ENCODE measurements at places on chromosomes 4 and X.
A peak's percentile ranks its signal among the peaks of the same experiment; 100 is the strongest.

DNA sequence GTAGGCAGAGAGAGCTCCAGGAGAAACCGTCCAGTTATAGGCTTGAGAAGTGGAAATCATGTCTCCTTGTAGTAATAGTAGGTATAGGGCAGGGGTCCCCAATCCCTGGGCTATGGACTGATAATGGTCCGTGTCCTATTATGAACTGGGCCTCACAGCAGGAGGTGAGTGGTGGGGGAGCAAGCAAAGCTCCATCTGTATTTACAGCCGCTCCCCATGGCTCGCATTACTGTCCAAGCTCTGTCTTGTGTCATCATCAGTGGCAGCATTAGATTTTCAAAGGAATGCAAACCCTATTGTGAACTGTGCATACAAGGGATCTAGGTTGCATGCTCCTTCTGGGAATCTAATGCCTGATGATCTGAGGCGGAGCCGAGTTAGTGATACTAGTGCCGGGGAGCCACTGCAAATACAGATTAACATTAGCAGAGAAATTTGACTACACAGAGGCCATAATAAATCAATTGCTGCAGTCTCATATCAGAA is 67.6 kb downstream of the MRPL1 start:
- no peak for DNase-seq

GRCh38 chr4:162151850-162152249 is 11.9 kb downstream of the FSTL5 start:
- no peak for DNase-seq

DNA sequence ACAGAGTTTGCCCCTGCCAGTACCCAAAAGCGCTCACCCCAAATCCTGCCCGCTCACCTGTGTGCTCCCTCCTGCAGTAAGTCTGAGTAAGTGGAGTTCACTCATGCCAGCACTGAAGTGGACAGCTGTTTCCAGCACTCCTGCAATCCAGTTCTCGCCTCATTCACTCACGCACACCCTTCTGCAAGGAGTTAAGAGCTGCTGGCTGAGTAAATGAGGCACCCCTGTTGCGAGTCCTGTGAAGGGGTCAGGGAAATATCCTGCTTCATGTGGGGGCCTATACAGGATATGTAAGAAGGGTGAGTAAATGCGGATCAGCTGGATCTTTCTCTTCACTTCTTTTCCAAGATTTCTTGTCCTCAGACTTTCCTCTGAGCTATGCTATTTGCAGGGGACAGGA is 23.5 kb downstream of the CXCL8 start:
- no peak for DNase-seq

DNA sequence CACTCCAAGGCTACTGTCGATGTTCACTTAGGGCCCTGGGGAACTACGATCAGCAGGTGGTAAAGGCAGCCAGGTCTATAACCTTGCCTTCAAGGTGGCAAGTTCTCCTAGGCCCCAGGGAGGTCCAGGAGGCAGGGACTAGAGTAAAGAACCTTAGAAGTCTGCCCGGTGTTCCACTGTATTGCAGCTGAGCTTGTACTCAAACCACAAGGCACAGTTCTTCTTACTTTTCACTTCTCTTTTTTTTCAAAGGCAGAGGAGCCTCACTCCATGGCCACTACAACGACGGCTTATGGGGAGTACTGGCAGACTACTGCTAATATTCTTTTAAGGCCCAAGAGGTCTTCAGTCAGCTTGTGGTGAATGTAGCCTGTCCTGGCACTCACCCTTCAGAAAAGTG is 78.8 kb upstream of the GPR174 start:
- DNase-seq, result no peak

DNA sequence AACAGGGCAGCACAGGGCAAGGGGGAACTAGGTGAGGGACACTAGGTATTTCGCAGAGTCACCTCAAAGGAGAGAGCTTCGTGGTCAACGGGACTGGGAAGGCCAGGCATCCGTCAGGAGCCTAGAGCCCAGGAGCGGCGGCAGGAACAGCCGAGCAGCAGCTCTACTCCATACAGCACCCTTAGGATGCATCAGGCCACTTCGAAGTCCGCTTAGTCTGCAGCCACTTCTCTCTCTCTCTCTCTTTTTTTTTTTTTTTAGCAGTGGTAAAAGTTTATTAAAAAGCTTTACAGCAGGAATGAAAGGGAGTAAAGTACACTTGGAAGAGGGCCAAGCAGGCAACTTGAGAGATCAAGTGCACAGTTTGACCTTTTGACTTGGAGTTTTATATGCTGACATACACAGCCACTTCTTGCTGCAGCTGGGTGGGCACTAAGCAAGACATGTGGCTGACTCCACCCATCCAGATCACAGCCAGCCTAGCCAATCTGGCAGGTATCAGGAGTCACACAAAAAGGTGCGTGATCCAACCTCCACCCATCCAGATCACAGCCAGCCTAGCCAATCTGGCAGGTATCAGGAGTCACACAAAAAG is 209.7 kb upstream of the RADX start:
- DNase-seq, result no peak

- no peak for DNase-seq
These were observed 44.3 kb downstream of the IGFBP7 start for GRCh38 chr4:57065730-57066482.

GRCh38 chr4:6627832-6628231 is 12.7 kb upstream of the MRFAP1 start:
- DNase-seq, result no peak

GRCh38 chrX:73766431-73766795 is 203.4 kb downstream of the CHIC1 start:
- no peak for DNase-seq

DNA sequence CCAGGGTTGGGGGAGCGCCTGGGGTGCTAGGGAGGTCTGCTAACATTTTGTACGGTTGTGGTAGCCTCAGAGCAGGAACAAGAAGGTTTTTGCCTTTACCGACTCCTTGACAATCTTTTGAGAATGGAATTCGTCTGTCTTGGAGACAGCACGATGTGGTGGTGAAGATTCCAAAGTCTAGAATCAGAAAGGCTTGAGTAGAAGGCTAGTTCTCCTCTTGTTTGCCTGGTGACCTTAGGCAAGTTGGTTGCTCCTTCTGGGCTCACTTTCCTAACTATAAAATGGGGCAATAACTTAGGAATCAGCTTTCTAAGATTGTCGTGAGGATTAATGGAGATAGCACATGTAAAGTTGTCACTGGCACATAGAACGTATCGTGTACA is 741 bp downstream of the FAM47E start:
- DNase-seq, result no peak

GRCh38 chrX:115911967-115912366 is 258.6 kb upstream of the AGTR2 start:
- DNase-seq, result no peak

GRCh38 chr4:187586892-187587291 is 408.7 kb upstream of the ZFP42 start:
- no peak for DNase-seq

DNA sequence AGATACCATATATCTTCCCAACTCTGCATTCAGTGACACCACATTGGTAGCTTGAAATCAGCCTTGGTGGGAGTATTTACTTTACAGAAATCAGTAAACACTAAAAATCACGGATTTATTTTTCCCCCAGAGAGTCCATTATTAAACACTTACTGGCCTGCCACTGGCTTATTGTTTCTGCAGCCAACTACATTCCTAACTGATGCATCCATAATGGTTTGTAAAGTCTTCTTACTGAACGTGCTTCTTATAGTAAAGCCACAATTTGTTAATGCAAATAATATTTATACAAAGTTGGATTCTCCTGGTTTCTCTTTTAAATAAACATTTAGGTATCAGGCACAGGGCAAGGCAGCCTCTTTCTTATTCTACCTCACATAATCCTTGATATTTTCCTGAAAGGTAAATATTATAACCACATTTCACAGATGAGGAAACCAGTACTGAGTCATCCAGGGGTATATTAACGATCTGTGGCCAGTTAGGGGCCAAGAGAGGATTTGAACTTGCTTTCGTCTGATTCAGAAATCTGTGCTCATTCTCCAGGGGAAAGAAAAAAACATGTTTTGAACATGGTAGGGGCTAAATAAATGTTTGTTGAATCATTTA is 136.5 kb downstream of the RAB28 start:
- DNase-seq, result no peak

DNA sequence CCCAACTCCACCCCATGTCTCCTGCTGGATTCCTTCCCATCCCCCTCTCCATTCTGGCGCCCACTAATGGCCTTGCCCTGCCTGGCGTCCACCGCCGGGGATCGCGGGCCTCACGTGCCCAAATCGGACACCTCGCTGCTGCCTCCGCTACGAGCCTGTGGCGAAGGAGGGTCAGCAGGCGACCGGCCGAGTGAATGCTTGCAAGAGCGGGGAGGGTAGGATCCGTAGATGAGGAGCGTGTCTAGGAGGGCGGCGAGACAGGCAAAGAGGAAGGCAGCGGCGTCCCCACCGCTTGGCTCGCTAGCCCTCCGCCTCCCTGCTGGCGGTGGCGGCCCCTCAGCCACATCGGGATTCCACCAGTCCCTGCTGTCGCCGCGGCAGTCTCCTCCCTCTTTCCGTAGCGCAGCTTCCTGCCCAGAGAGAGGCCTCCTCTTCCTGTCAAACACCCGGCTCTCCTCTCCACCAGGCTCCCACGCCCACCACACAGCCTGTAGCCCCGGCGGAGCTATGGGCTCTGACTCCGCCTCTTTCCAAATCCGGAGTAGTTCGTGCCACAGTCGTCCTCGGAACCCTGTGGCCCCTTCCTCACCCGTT is at the start of gene SPIN2B:
SPIN2B (minus strand) TSS at position 387 of the 594 bp plus-strand sequence.
- peak; percentile 22 for DNase-seq

GRCh38 chr4:21554066-21554465 is 394.5 kb downstream of the KCNIP4 start:
- no peak for DNase-seq

- DNase-seq, result no peak
These were observed 45.5 kb upstream of the LCORL start for GRCh38 chr4:18067031-18067430.

GRCh38 chr4:112206431-112206830 is 25.2 kb upstream of the AP1AR start:
- no peak for DNase-seq

- DNase-seq, result peak; percentile 41
These were observed 7.1 kb downstream of the FAT4 start for GRCh38 chr4:125321709-125322365.

DNA sequence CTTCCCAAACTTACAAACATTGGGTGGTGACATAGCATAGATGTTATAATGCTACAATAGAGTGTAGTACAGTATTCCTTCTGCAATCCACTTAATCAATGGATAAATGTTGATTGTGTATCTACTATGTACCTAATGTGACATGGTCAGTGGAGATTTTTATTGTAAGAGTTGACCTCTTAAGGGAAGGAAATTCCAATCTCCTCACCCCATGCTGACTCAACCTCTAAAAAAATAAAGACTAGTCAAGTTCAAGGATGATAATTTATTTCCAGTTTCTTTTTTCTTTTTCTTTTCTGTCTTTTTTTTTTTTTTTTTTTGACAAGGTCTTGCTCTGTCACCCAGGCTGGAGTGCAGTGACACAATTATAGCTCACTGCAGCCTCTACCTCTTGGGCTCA is 206.5 kb upstream of the STS start:
- DNase-seq, result peak; percentile 3

DNA sequence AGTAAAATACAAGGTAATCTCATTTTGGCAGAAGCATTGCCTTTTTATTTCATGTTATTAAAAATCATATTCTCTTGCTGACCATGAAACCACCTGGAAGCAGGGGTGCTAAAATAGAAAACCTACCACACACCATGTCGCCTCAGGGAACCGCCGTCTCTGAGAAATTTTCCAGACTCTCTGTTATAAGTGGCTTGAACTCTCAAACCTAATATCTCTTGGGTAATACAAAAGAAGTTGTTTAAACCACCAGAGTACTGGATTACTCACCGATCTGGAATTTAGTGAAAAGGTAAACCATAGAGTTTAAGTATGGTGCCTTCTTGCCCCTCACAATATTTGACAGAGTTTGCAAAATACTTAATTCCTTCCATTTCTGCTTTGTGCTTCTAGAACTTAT is 27.7 kb downstream of the ENPP6 start:
- no peak for DNase-seq

DNA sequence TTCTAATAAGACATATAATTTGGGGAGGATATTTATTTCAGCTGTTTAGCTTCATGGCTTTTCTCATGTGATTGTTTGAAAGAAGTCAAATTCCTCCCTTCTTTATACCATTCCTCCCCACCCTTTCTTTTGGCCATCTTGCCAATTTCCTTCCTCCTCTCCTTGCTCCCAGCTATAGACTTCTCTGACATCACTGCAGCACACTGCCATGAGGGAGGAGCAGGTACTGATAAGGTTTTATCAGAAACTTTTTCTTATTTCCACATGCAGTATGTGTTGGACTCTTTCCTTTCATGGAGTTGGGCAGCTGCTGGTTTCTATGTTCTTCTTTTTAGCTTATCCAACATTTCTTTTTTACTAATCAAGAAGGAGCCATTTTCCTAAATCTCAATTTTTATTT is 481.7 kb upstream of the NR3C2 start:
- DNase-seq, result no peak

- no peak for DNase-seq
These were observed 74.8 kb upstream of the STIM2 start for GRCh38 chr4:26785810-26786209.

GRCh38 chr4:174225349-174226049 is 58.0 kb downstream of the FBXO8 start:
- no peak for DNase-seq

DNA sequence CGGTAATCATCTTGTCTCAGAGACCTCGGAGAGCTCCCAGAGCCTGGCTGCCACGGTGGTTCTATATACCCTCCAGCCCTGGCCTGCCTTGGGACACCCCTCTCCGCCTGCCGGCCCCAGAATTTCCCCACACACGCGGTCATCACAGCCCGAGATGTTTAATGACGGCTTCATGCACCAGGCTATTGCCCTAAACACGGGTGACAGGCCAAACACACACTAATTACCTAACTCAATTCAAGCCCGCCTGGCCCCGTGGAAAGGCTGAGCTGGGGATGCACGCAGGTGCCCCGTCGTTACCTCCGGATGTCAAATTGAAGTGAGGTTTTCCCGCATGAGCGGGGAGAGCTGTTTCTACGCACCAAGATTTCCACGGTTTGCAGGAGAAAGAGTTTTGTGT is 72.9 kb upstream of the PPP2R3B start:
- no peak for DNase-seq

- no peak for DNase-seq
These were observed 4.3 kb upstream of the PCSK1N start for GRCh38 chrX:48839686-48840085.

- peak; percentile 4 for DNase-seq
These were observed 38.4 kb downstream of the METAP1 start for GRCh38 chr4:99033956-99034355.

DNA sequence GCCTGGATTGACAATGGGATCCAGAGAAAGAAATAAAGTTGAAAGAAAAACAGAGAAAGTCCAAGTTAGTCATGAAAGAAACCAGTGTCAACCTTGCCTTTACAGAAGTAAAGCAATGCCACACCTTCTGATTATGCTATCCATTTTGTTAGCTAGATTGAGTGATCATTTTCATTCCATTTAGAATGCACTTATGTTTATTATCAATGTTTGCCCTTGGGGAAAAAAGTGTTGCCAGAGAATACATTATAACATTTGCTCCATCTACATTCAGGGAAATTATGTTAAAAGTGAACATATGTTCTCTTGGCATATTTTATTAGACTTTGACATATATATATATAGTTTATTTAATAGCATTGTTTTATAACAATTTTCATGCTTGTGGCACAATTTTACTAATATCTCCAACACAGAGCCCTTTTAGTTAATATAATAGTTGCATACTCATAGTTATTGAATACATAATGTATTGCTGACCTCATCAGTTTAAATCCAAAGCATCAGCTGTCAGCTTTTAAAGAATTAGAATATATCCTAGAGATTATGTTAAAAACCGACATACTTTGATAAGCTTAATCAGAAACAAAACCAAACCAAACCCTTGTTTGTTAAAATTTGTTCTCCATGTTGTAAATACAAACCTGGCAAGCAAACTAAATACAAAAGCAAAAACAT is 134.2 kb downstream of the SORBS2 start:
- no peak for DNase-seq
